Endodermal cell (in vitro differentiated cells): ENCODE measurements at places on chromosomes 1 and 21.

DNA sequence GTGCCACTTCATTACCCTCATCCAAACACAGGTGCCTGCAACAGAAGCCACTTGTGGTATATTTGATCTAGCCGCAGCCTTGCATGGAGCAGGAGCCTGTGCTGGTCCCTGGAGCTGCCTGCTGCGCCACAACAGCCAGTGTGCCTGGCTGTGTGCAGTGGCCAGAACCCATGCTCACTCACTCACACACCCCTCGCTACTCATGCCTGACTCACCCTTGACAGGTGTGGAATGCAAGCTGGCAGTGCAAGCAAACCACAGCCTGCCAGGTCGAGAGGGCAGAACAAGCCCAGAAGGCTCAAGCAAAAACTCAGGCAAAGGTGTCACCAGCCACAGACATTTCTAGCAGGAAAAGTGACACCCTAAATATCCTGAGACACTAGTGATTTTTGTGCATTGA, 1510.9 kb downstream of the KCNT2 start:
- no peaks in the 10 kb centered on the region for H3K36me3 ChIP-seq
- no peaks in the 10 kb centered on the region for H3K27me3 ChIP-seq
- H3K27ac ChIP-seq: no peak overlapping the region
- H3K4me3 ChIP-seq: no peak overlapping the region
- peak; percentile 35 for DNase-seq
- no peaks in the 10 kb centered on the region for H3K4me1 ChIP-seq

DNA sequence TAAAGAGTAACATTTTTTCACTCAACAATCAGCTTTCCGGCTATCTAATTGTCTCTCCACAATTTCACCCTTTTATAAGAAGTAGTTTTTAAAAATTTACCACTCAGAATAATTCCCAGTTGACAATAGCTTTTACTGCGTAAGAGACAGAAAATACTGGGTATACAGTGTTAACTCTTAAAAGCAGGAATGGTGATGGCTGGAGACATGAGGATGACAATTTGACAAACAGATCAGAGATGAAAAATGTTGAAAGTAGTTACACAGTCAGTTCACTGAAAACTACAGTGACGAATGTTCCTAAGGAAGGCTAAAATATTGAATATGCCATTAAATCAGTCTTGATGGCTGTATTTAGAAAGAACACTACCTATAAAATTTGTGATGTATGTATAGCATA, 1146.8 kb upstream of the B3GALT2 start:
- H3K36me3 ChIP-seq: no peaks in the 10 kb centered on the region
- no peak overlapping the region for H3K27ac ChIP-seq
- H3K27me3 ChIP-seq: no peaks in the 10 kb centered on the region
- no peak for DNase-seq
- H3K4me1 ChIP-seq: no peaks in the 10 kb centered on the region

DNA sequence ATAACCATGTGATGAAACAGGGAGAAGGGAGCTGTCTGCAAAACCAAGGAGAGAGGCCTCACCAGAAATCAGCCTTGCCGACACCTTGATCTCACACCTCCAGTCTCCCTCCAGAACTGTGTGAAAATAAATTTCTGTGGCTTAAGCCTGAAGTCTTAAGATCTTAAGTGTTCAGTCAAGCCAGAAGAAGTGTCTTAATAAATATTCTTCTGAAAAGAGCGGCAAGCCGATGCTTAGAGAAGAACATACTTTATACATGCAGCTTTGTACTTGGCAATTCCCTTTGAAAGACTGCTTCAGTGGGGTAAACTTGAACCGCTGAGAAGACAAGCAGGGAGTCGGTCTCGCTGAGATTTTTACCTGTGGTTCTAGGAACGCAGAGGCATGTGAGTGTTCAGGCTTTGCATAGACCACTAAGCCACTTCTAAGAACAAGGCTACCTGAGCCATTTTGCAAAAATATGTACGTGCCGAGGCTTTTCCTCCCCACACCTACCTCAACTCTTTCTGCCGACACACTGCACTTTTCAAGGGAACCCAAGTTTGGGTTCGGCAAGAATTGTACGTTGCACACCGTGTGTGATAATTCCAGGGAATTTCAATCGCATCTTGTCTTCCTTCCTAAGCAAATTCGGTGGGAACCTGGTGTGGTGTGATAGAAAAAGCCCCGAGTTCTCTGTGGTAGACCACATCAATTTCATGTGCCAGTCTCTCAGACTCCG, 3.4 kb downstream of the RUNX1 start:
- H3K27ac ChIP-seq: no peak overlapping the region
- no peak overlapping the region for H3K4me3 ChIP-seq
- no peaks in the 10 kb centered on the region for H3K27me3 ChIP-seq
- no peaks in the 10 kb centered on the region for H3K36me3 ChIP-seq
- no peak for DNase-seq

- H3K27ac ChIP-seq: no peak overlapping the region
- no peaks in the 10 kb centered on the region for H3K27me3 ChIP-seq
- peaks cover 5% of the 10 kb centered on the region for H3K4me1 ChIP-seq
- DNase-seq: peak; percentile 64
- no peak overlapping the region for H3K4me3 ChIP-seq
Measured at GRCh38 chr1:225409051-225409450, 18.8 kb downstream of the LBR start.

GRCh38 chr1:84352298-84353106, 45.8 kb upstream of the DNASE2B start:
- no peak for DNase-seq
- H3K4me3 ChIP-seq: no peak overlapping the region
- no peak overlapping the region for H3K27ac ChIP-seq
- H3K27me3 ChIP-seq: peaks cover 6% of the 10 kb centered on the region
- H3K4me1 ChIP-seq: no peaks in the 10 kb centered on the region

DNA sequence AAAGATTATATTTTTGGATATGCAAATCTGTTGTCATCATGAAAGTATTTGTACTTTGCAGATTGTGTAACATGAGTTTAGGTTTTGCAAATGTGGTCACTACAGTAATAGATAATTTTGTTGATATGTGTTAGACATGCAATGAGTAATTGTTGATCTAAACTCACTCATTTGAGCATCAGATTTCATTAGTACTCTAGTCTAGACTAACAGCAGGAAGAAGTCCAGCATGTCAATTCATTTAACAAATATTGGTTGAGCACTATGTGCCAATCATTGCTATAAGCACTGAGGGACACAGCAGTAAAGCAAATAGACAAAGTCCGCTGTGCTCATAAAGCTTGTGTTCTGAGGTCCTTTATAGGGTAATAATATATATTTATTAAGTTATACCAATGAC, 350.0 kb downstream of the USP25 start:
- no peak overlapping the region for H3K4me3 ChIP-seq
- no peak for DNase-seq
- H3K27me3 ChIP-seq: no peaks in the 10 kb centered on the region
- no peak overlapping the region for H3K27ac ChIP-seq
- no peaks in the 10 kb centered on the region for H3K4me1 ChIP-seq

GRCh38 chr1:99577313-99577712, 68.6 kb upstream of the PALMD start:
- no peak overlapping the region for H3K4me3 ChIP-seq
- H3K4me1 ChIP-seq: peaks cover 8% of the 10 kb centered on the region
- H3K27me3 ChIP-seq: no peaks in the 10 kb centered on the region
- DNase-seq: no peak
- H3K27ac ChIP-seq: no peak overlapping the region

DNA sequence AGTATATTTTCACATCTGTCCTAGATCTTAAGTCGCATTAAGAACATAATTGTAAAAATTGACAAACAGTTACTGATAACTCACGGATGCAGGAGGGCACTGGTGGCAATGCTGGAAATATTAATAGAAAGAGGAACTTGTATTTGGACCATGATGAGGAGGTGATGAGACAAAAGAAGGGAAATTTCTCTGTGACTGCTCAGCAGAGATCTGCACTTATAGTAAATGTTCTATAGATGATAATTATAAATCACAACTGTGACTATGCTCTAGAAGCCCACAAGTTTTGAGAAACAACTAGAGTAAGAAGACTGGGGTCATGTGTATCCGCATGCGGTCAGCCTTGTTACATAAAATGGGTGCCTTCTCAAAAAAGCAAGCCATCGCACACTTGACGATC, 8.7 kb upstream of the DUSP12 start:
- no peak overlapping the region for H3K4me3 ChIP-seq
- H3K27ac ChIP-seq: no peak overlapping the region
- peaks cover 5% of the 10 kb centered on the region for H3K4me1 ChIP-seq
- H3K36me3 ChIP-seq: no peaks in the 10 kb centered on the region
- no peaks in the 10 kb centered on the region for H3K27me3 ChIP-seq

GRCh38 chr1:232524056-232524455, 105.9 kb downstream of the SIPA1L2 start:
- no peak for DNase-seq
- H3K36me3 ChIP-seq: peaks cover 8% of the 10 kb centered on the region
- H3K4me3 ChIP-seq: no peak overlapping the region
- H3K27me3 ChIP-seq: no peaks in the 10 kb centered on the region
- no peak overlapping the region for H3K27ac ChIP-seq
- no peaks in the 10 kb centered on the region for H3K4me1 ChIP-seq

- peaks cover 55% of the 10 kb centered on the region for H3K36me3 ChIP-seq
- H3K4me3 ChIP-seq: no peak overlapping the region
- H3K27me3 ChIP-seq: no peaks in the 10 kb centered on the region
- no peaks in the 10 kb centered on the region for H3K4me1 ChIP-seq
- no peak for DNase-seq
Measured at GRCh38 chr1:231564373-231564772, 35.9 kb downstream of the TSNAX start.

GRCh38 chr1:193703121-193703520, 516.7 kb upstream of the B3GALT2 start:
- DNase-seq: no peak
- H3K27me3 ChIP-seq: no peaks in the 10 kb centered on the region
- no peaks in the 10 kb centered on the region for H3K4me1 ChIP-seq
- H3K36me3 ChIP-seq: no peaks in the 10 kb centered on the region
- H3K27ac ChIP-seq: no peak overlapping the region

DNA sequence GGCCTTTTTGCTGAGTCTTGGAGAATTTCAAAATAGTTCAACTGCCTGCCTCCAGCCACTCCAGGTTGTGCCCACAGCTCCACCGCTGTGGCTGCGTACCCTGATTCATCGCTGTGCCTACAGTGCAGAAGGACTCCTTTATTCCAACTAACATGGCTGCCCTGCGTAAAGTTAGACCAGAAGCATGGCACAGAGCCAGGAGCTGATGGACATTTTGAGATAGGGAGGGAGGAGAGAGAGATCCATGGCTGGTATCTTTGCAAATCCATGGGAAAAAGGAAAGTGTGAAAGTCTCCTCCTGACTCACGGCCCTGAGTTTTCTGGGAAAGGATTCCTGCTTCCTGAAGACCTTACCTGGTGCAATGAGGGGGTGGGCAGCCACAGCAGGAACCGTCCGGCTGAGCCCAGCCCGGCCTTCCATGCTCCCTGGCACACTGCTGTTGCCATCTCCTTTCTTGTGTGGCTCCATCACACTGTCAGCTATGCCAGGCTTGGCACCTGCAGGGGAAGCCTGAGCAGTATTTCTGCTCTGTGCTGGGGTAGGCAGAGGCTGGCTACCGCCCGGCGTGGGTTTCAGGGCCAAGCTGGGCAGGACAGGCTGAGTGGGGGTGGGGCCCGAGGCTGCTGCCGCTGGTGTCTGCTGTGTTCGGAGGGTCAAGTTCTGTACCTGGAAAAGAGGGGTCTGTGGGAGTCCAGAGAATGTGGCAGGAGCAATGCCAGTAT, 46.0 kb upstream of the A3GALT2 start:
- no peak overlapping the region for H3K4me3 ChIP-seq
- no peak for DNase-seq
- peaks cover 14% of the 10 kb centered on the region for H3K27me3 ChIP-seq

DNA sequence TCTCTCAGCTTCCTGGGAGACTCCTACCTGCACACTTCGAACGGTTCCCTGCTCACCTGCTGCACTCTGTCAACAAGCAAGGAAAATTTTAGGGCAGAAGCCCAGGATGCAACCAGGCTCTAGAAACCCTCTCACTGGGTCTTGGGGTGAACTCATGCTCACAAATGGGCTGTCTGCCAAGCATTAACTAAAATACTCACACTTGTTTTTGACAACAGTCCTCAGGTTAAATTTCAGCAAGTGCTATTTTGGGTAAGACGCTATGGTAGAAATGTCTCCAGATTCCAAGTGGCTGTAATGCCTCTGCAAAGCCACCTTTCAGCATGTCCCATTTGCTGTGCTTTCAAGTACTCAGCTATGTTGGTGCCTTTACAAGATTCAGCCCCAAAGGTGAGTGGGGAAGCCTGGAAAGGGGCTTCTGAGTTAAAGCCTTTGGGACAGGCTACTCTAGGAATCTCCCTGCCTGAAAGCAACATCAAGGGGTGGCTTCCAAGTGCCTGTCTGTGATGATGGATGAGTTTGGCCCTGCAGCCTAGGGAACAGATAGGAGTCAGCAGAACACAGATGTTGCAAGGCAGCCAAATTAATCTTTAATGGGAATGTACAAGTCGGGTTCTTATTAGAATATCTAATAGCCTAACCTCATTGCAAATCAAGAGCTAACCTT, 211.9 kb upstream of the SPAG17 start:
- no peak for DNase-seq
- H3K36me3 ChIP-seq: no peaks in the 10 kb centered on the region
- no peaks in the 10 kb centered on the region for H3K27me3 ChIP-seq
- no peak overlapping the region for H3K4me3 ChIP-seq
- no peaks in the 10 kb centered on the region for H3K4me1 ChIP-seq
- no peak overlapping the region for H3K27ac ChIP-seq

DNA sequence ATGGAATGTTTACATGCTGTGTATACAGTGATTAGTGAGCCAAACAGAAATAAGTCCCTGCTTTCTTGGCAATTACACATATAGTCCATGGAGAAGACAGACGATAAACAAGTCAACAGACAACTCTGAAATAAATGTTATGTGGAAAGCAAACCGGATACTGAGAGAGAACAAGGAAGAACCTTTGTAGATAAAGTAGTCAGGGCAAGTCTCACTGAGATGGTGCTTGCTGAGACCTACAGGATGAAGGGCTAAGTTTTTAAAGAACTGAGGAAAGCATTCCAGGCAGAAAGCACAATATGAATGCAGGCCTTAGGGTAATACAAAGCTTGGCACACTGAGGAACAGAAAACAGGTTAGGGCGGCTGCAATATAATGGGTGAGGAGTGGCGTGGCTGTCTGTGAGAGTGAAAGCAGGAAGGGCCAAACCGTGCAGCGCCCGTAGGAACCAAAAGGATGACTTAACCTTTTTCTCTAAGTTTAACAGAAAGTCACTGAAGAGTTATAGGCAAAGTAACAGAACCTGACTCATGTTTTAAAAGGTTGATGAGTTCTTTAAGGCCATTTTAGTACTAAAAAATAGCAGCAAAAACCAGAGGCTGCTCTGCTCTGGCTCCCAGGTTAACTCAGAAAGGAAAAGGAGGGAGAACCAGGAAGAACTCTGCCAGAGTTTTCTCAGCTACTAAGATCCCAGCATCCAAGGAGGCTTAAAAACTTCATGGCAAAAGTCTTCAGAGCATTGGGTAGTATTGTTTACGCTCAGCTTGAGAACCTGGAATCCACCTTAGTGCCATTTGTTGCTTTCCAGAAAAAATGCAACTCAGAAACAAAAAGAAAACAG, 8.7 kb upstream of the TTF2 start:
- no peaks in the 10 kb centered on the region for H3K4me1 ChIP-seq
- DNase-seq: no peak
- no peak overlapping the region for H3K4me3 ChIP-seq
- H3K27ac ChIP-seq: no peak overlapping the region
- H3K36me3 ChIP-seq: no peaks in the 10 kb centered on the region

- no peaks in the 10 kb centered on the region for H3K36me3 ChIP-seq
- H3K27ac ChIP-seq: no peak overlapping the region
- H3K4me1 ChIP-seq: no peaks in the 10 kb centered on the region
- DNase-seq: peak; percentile 78
Measured at GRCh38 chr1:17759114-17759513, 4.0 kb downstream of the ACTL8 start.

GRCh38 chr1:235669277-235669676, 19.7 kb upstream of the GNG4 start:
- H3K4me1 ChIP-seq: no peaks in the 10 kb centered on the region
- peak overlapping the region; percentile 47 for H3K4me3 ChIP-seq
- peak; percentile 68 for DNase-seq
- no peaks in the 10 kb centered on the region for H3K36me3 ChIP-seq
